ENCODE measurements at places on chromosomes 13 and 19. TPM values are rescaled to one million over a fixed set of nuclear protein-coding genes. Genes with fewer than 3 reads are reported as not detected.
A peak's percentile ranks its signal among the peaks of the same experiment; 100 is the strongest.

DNA sequence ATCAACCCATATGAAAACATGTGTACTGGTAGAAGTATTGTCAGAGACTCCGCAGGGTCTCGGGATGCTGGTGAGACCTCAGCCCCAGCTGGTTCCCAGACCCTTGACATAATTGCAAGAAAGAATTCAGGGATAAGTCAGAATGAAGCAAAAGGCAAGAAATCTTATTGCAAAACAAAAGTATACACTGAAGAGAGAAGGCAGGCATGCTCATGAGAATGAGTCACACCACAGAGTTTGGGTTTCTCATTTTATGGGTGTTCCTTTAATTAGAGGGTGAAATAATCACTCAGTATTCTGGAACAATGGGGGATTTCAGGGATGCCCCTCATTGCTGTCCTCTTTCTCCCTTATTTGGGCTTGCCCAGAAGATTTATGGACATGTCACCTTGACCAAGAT is 1423.8 kb upstream of the MIR17HG start:
- DNase-seq: no peak

GRCh38 chr19:7550987-7551761 is 15.7 kb downstream of the PNPLA6 start:
- no peak for DNase-seq

The CGB8 gene
- not detected for total RNA-seq

The RFPL4AL1 gene
- not detected for total RNA-seq

The PSG11 gene
- 2.8 TPM for total RNA-seq

The SHISA7 gene
- not detected for total RNA-seq

GRCh38 chr13:38902551-38902950 is 88.1 kb downstream of the STOML3 start:
- DNase-seq: no peak

The UNC13A gene
- 0.03 TPM for total RNA-seq

GRCh38 chr13:91893040-91893439 is 494.6 kb downstream of the GPC5 start:
- no peak for DNase-seq

- no peak for DNase-seq
Observed at GRCh38 chr19:21912654-21913053, 76.7 kb upstream of the ZNF43 start.

GRCh38 chr13:102904408-102904862 is 58.6 kb downstream of the ERCC5 start:
- DNase-seq: no peak

- DNase-seq: no peak
Observed at GRCh38 chr13:44063467-44063866, 183.8 kb downstream of the LACC1 start.

The CFD gene
- total RNA-seq: 0.57 TPM

GRCh38 chr13:43879755-43880181 is at the start of gene LACC1:
Gene LACC1 (plus strand): TSS chr13:43879904. CDS start chr13:43880986, 1,082 bp downstream.
- no peak for DNase-seq

The OR7E24 gene
- total RNA-seq: not detected

- DNase-seq: no peak
Observed at GRCh38 chr13:85693889-85694511, 105.2 kb downstream of the SLITRK6 start.

DNA sequence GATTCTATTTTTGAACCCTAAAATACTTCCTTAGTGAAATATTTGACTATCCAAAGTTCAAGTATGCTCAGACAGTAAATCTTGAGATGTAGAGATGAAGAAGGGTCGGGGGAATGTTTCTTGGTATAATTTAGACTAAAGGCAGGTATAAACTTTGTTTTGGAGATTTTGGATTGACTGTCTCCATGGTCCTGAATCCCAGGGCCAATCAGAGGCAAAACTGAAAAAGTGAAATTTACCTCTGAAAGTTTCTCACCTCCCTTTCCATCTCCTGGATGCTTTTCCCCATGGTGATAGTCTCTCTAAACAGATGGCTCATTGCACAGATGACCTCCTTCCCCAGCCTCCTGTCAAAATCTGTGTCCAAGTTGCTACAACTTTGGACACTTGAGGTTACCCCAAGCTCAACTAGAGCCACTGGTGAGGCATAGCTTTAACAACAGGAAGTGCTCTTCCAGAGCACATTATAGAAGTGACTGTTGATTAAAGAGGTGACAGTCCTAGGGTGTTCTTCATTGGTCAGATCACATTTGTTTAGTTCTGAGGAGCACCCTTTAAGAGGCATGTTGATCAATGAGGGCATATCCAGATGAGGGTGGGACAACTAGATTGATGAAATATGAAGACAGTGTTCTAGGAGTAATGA is 128.4 kb downstream of the AKAP11 start:
- DNase-seq: no peak

The NKPD1 gene
- total RNA-seq: 0.10 TPM

The POSTN gene
- 144 TPM for total RNA-seq

DNA sequence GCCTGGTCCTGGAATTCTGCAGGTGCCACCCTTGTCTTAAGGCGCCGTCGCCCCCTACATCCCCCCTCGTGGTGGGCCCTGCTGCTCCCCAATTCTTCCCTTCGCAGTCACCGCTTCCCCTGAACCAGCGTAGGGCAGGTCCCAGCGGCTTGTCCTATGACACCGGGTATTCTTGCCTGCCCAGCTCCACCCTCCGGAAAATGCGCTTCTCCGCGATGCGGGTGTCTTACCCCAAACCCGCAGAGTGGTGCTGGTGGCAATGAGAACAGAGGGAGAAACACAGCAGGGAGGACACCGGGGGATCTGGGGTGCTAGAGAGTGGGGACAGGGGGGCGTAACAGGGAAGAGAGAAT is 9.0 kb downstream of the ZNF808 start:
- peak; percentile 2 for DNase-seq

The ELANE gene
- not detected for total RNA-seq

GRCh38 chr13:97240788-97241734 is 18.9 kb downstream of the MBNL2 start:
- no peak for DNase-seq

DNA sequence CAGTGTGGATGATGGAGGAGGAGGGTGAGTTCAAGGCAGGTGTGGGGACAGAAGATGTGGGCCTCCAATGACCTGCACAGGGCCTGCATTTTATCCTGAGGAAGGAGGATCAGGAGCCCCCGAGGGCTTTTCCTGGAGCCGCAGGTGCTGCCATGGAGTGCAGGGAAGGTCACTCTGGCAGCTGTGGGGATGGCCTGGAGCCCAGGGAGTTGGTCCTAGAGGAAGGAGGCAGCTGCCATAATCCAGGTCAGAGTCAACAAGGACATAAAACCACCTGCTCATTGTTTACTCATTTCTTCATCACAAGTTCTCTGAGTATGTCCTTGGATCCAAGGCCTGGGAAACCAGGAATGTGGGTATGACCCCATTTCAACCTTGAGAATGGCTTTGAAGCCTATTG is 87.2 kb downstream of the SCGB2B2 start:
- DNase-seq: no peak

DNA sequence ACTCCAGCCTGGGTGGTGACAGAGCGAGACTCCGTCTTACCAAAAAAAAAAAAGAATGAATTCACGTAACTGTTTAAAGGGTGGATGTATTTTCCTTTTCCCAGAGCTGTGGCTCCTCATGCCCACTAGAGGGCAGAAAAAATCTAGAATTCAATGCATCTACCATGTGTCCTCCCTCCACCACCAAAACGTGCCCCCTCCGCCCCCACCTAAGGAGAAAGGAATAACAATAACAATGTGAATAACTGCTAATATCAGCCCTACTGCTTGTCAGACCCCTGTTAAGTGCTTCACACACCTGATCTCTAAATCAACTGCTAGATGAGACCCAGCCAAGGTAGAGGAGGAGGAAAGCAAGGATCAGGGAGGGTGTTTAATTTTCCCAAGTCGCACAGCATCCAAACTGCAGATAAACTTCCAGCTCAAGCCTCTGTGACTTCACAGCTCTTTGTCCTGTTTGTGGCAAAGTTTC is 20.2 kb upstream of the PNMA8B start:
- peak; percentile 26 for DNase-seq

The LILRB5 gene
- not detected for total RNA-seq

DNA sequence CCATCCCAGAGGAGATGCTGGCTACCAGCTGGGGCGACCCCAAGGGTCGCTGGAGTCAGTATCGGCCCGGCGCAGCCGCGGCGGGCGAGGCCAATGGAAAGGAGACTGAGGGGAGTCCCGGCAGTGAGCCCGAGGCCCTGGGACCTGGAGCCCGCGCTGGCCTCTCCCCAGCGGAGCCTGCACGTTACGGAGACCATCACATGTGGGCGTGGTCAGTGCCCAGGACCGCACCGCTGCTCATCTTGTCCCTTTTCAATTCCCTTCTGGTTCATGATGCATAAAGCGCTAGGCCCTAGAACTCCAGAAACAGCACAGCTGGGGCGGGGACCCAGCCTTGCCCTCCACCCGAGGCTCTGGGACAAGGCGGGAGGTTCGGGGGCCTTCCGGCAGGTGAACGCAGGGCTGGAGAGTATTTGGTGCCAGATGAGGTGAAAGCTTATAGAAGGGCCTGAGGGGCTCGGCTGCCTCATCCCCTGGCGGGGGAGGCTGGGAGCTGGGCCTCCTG is 8.0 kb downstream of the C19orf25 start:
- no peak for DNase-seq

DNA sequence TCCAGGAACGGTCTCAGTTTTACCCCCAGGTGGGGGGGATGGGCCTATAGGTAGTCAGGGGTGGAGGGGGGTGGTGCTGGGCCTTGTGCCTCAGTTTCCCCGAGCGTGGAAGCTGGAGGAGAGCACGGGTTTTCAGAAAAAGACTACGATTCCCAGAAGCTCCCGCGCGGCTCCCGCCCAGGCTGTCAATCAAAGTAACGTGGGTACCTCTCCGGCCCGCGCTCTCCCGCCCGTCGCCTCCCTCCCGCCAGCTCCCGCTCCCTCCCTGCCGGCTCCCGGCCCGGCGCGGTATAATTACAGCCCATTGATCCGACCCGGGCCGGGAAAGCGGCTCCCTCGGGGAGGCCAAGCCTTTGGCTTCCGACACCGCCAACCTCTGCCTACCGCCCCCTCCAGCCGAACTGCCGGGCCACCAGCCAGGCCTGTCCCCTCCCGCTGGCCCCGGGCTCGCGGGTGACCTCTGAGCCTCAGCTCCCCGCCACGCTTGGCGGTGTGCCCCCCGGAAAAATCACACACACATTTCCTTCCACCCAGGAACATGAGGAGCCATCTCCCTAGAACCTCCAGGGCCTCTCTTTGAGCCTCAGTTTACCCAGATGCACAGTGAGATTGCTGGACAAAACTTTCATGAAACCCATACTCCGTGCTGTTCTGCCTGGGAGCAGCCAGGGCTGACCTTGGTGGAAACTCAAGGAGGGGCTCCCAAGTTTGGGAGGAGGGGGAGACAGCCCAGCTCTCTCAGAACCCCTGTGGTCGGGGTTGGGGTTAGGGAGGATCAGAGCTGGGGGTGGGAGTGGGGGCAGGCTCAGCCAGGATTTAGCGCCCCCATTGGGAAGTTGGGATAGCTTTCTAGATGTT is 7.3 kb upstream of the TLE2 start:
- DNase-seq: peak; percentile 92

DNA sequence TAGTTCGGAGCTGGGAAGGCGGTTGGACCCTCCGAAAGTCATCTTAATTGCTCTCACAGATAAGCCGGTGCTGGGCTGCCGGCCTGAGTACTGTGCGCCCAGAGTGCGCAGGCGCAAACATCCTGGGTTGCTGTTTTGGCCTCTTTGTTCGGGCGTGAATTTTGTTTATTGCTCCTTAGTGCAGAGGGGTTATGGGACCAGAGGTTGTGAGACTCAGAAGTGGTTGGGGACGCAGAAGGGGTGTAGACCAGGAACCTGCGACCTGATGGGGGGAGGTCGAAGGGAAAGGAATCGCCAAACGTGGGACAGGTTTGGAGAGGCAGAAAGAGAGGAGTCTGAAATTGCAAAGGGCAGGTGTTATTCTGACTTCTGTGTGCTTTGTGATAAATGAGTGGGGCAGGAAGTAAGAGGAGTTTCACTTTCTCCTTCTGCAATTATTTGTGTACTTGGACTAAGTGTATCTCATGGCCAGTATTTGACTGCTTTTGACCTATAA is 607 bp upstream of the ZNF566 start:
- DNase-seq: no peak

GRCh38 chr19:55467236-55468053 is 2.9 kb upstream of the C19orf85 start:
- DNase-seq: peak; percentile 58

DNA sequence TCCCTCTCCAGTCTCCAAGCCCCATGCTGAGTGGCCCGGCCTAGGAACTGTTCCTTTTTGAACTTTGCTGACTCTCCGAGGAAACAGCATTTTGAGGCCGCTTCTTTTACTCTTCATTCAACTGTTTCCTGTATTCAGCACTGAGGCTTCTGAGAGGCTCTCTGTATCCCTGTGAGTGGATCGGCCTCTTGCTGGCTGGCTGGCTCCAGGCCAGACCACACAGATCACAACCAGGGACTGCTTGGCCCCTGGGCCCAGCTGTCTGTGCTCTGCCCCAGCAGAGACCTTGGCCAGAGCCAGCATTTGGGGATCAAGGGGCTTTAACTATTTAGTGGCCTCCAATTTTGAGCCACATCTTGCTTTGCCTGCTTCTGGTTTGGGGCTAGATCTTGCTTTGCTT is 75.6 kb upstream of the KL start:
- DNase-seq: peak; percentile 84

DNA sequence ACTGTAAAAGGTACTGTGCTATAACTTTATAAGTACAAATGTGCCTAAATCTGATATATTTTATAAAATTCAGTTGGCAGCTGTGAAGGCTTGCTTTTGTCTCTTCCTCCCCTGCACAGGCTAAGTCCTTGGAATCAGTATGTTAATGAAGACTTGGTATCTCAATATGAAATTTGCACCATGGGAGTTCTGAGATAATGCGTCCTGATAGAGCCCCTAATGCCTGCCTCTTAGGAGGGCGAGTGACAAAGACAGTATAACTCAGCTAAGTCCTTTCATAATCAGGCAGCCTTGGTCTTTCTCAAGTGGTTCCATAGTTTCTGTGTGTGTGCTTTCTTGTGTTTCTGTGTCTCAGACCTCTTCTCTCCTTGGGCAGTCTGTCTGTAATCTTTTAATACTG is 14.7 kb downstream of the LRCH1 start:
- DNase-seq: no peak

Measured in myocyte (in vitro differentiated cells).